ENCODE measurements at places on chromosomes 11 and 22. TPM values are rescaled to one million over a fixed set of nuclear protein-coding genes. Genes with fewer than 3 reads are reported as not detected.

GRCh38 chr22:46150655-46151477 lies 540 bp downstream of the PPARA start:
- peaks cover 7% of the 10 kb centered on the region for H3K27me3 ChIP-seq
- H3K4me3 ChIP-seq: peak overlapping the region; percentile 76
- H3K27ac ChIP-seq: no peak overlapping the region
- peaks cover 8% of the 10 kb centered on the region for H3K36me3 ChIP-seq

GRCh38 chr11:70325824-70326223 lies 55.3 kb downstream of the PPFIA1 start:
- DNase-seq: no peak
- H3K4me3 ChIP-seq: no peak overlapping the region
- no peaks in the 10 kb centered on the region for H3K27me3 ChIP-seq
- peaks cover 28% of the 10 kb centered on the region for H3K4me1 ChIP-seq
- H3K36me3 ChIP-seq: peaks cover 44% of the 10 kb centered on the region

DNA sequence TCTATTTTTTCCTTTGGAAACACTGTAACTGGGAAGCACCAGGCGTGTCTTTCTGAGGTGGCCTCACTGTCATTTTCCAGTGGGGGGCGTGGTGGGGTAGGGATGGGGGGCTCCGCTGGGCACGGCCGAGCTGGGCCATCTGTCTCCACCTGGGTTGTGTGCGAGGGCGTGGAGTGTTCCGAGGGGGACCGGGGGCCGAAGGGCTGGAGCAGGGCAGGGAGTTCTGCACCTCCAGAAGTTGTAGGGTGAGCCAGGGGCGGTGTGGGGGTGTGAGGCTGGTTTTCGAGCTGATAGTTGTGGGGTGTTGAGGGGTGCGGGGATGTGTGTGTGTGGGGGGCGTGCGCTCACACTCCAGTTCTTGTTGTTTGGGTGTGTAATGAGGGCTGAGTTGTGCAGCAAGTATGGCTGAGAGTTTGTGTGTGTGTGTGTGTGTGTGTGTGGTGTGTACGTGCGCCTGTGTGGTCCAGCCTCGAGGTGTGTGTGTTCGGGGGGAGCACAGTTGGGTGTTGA lies 10.8 kb downstream of the YPEL4 start:
- DNase-seq: no peak
- no peaks in the 10 kb centered on the region for H3K36me3 ChIP-seq
- H3K4me1 ChIP-seq: peaks cover 44% of the 10 kb centered on the region

Gene DGCR2
- 66.3 TPM for total RNA-seq

DNA sequence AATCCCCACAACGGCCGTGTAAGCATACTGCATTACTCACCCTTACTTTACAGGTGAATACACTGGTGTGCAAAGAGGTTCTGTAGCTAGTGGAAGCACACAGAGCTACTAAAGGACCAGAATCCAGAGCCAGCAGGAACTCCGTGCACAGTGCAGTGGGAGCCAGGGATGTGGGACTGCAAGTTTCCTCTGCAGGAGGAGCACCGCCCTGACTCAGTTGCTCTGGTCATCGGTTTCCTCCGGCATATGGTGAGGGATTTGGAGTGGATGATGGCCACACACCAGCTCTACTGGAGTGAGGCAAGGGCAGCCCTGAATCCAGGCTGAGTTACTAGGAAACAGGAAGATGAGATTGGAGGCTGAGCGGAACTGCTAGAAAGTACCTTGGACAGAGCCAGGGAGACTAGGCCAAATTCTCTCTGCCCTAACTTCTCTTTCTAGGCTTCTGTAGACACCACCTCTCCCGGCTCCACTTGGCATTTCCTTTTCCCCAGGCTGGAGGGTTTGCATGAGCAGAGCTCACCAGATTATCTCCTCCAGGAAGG lies 18.2 kb upstream of the C22orf42 start:
- peak; percentile 54 for DNase-seq
- H3K27ac ChIP-seq: no peak overlapping the region
- H3K36me3 ChIP-seq: no peaks in the 10 kb centered on the region
- H3K27me3 ChIP-seq: peaks cover 9% of the 10 kb centered on the region
- no peaks in the 10 kb centered on the region for H3K4me1 ChIP-seq
- H3K4me3 ChIP-seq: no peak overlapping the region

GRCh38 chr11:130457623-130458409 lies 9.4 kb downstream of the ADAMTS15 start:
- H3K27ac ChIP-seq: no peak overlapping the region
- H3K4me3 ChIP-seq: no peak overlapping the region
- H3K27me3 ChIP-seq: no peaks in the 10 kb centered on the region
- DNase-seq: no peak

DNA sequence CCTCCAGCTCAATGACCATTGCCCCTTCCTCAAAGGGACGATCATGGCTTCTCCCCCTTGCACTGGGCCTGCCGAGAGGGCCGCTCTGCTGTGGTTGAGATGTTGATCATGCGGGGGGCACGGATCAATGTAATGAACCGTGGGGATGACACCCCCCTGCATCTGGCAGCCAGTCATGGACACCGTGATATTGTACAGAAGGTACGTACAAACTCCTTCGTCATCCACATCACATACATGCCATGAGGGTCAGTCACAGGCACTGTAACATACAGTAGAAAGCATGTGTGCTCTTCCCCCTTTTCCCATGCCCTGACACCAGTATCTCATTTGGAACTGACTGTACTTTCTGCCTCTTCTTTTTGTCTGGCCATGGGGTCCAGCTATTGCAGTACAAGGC lies 4.0 kb downstream of the TAF10 start:
- DNase-seq: peak; percentile 72
- no peaks in the 10 kb centered on the region for H3K27me3 ChIP-seq
- H3K4me1 ChIP-seq: peaks cover 23% of the 10 kb centered on the region
- no peak overlapping the region for H3K27ac ChIP-seq
- H3K4me3 ChIP-seq: no peak overlapping the region

Gene SESN3
- total RNA-seq: 84.8 TPM

- H3K4me3 ChIP-seq: no peak overlapping the region
- DNase-seq: no peak
- no peaks in the 10 kb centered on the region for H3K27me3 ChIP-seq
- H3K4me1 ChIP-seq: no peaks in the 10 kb centered on the region
- no peak overlapping the region for H3K27ac ChIP-seq
- H3K36me3 ChIP-seq: no peaks in the 10 kb centered on the region
Observed at GRCh38 chr11:32259641-32260081, 168.8 kb downstream of the RCN1 start.

DNA sequence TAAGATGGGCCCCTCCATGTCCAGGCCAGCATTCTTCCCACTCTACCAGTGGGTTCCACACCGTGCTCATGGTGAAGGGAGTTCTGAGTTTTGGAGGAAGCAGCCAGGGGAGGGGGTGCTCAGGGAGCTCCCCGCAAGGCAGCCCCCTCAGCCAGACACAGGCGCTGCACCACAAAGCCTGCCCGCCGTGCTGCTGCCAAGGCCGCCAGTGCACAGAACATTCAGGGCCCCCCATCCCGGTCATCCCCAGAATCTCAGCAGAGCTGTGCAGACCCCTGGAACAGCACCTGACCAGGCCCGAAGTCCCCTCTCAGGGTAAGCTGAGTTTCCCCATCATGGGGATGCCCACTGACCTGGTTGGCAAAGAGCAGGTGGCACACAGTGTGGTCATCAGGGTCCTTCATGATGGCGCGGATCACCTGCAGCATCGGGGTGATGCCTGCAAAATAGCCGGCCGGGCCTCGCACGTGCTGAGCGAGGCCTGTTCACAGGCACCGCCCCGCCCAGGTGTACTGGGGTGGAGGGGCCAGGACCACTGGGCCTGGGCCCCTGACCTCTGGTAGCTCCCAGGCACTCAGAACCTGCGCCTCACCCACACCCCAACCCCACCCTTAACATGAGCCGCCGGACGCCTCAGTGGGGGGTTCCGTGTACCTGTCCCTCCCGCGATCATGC lies 12.4 kb upstream of the POLDIP3 start:
- H3K27ac ChIP-seq: no peak overlapping the region
- no peak overlapping the region for H3K4me3 ChIP-seq
- no peak for DNase-seq
- H3K4me1 ChIP-seq: peaks cover 34% of the 10 kb centered on the region
- peaks cover 22% of the 10 kb centered on the region for H3K36me3 ChIP-seq

DNA sequence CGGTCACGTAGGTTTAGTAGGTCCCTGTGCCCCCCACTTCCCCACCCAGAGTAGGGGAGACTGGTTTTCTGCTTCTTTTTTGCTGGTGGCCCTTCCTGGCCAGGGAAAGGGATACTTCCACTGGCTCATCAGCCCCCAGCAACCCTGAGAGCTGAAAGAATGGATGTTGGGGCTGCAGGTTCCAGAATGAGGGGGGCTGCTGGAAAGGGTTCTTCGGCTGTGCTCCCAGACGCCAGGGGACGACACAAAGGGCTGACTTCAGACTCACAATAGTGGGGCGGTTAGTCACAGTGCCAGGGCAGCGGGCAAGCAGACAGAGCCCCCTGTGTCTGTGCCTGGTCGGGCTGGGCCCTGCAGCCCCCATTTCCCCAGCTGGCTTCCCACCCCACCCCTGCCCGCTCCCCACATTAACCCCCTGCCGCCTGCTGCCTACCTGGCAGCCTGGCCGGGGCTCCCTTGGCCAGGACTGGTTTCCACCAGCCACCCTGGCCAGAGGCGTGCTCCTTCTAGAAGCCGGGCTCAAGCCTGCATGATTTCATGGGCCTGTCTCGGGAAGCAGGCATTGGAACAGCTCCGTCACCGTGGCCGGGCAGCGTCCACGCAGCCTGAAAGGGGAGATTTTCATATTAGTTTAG lies 79.1 kb upstream of the WNT7B start:
- H3K27ac ChIP-seq: no peak overlapping the region
- no peak overlapping the region for H3K4me3 ChIP-seq
- H3K27me3 ChIP-seq: no peaks in the 10 kb centered on the region
- DNase-seq: no peak
- H3K4me1 ChIP-seq: peaks cover 39% of the 10 kb centered on the region
- H3K36me3 ChIP-seq: no peaks in the 10 kb centered on the region

Gene TRIM48
- total RNA-seq: not detected

DNA sequence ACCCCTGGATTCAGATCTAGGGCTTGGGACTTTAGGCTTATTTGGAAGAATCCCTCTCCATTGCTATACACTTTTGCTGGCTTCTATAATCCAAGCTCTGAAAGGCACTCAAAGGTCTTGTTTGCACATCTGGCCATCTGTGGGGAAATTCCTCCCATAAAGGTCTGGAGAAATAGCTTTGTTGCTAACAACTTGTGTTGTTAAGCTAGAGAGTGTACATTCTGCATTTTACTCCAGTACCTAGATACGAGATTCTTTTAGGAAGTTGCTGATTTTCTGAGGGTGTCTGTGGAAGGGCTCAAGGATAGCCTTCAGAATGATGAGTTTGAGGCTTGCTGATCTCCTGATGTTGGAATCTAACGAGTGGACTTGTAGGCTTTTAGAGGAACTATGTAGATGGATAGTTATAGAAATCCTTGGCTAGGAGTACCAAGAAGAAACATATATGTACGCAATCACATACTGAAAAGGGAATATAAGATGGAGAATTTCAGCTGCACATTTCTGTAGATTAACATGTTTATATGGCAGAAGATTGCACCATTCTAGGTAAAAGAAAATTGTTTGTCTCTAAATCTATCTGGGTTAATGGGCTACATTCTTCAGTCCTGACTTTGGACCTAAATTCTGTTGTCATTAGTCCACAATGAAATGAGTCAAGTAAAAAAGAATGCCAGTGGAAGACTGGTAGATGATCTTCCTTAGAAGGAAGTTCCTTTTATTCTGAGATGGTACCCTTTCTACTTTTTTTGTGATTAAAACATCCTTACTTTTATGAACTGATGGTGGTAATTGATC lies 51.0 kb downstream of the UBASH3B start:
- no peaks in the 10 kb centered on the region for H3K27me3 ChIP-seq
- peaks cover 49% of the 10 kb centered on the region for H3K4me1 ChIP-seq
- H3K27ac ChIP-seq: peak overlapping the region; percentile 70
- DNase-seq: no peak

DNA sequence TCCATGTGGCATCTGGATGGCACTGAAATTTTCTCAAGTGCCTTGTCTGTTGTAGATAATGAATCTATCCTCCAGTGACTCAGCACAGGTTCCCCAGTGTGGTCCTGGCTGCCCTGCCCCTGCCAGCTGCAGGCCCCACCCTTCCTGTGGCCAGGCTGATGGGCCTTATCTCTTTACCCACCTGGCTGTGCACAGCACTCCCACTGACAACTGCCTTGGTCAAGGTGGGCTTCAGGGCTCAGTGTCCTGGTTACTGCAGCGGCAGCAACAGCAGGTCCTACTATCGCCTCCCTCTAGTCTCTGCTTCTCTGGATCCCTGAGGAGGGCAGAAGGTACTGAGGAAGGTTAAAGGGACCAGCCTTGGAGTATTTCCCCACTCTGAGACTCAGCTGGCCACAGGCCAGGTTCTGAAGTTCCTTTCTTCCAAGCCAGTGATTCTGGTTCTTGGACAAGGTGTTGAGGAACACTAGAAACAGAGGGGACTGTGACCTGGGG lies 3.1 kb downstream of the HMBS start:
- H3K27ac ChIP-seq: no peak overlapping the region
- no peak overlapping the region for H3K4me3 ChIP-seq

DNA sequence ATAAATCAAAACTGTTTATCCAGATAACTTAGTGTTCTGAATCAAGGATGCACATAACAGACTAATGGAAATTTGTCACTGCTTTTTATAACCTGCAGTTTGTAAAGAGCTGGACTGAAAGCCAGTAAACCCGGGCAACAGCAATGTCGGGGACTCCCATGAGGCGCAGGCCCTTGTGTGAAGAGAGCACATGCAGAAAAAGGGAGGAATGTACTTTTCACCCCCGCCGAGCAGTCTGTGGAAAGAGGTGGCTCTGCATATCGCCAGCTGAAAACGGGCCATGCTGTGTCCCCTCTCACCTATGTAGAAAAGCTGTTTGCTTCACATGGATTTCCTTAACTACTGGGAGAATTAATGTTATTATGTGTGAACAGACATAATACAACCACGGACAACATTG lies 291.2 kb downstream of the CADM1 start:
- no peak for DNase-seq
- no peaks in the 10 kb centered on the region for H3K36me3 ChIP-seq
- H3K4me3 ChIP-seq: no peak overlapping the region
- H3K27me3 ChIP-seq: no peaks in the 10 kb centered on the region

- H3K27ac ChIP-seq: no peak within 1 kb of the TSS
- H3K4me3 ChIP-seq: peak within 1 kb of the TSS; percentile 73
- H3K36me3 ChIP-seq: no peaks in the 10 kb centered on the region
- H3K4me1 ChIP-seq: peaks cover 12% of the 10 kb centered on the region
- H3K27me3 ChIP-seq: no peaks in the 10 kb centered on the region
Observed at GRCh38 chr11:67056267-67057204, at the start of gene RHOD. TSS of gene RHOD (plus strand) at chr11:67056847. CDS start at chr11:67056903, 56 bp downstream.

Gene NAALAD2
- total RNA-seq: 3.9 TPM

Gene OR2D2
- not detected for total RNA-seq

GRCh38 chr22:29948385-29948769 lies 65.4 kb downstream of the MTMR3 start:
- no peak overlapping the region for H3K4me3 ChIP-seq
- H3K27ac ChIP-seq: no peak overlapping the region
- no peaks in the 10 kb centered on the region for H3K27me3 ChIP-seq
- H3K4me1 ChIP-seq: peaks cover 38% of the 10 kb centered on the region

Gene SSTR3
- not detected for total RNA-seq

Gene OR10D3
- total RNA-seq: not detected

Gene ROM1
- total RNA-seq: 4.4 TPM
